Right ventricle myocardium superior (tissue), 1 donor: ENCODE measurements at places on chromosomes 7 and 10. TPM values are rescaled to one million over a fixed set of nuclear protein-coding genes. Genes with fewer than 3 reads are reported as not detected.
A peak's percentile ranks its signal among the peaks of the same experiment; 100 is the strongest.

- peak; percentile 88 for DNase-seq
These were observed 96.4 kb downstream of the CCSER2 start for GRCh38 chr10:84424731-84425167.

GRCh38 chr7:1123715-1124114, 35.8 kb downstream of the GPER1 start:
- peak; percentile 92 for DNase-seq

DNA sequence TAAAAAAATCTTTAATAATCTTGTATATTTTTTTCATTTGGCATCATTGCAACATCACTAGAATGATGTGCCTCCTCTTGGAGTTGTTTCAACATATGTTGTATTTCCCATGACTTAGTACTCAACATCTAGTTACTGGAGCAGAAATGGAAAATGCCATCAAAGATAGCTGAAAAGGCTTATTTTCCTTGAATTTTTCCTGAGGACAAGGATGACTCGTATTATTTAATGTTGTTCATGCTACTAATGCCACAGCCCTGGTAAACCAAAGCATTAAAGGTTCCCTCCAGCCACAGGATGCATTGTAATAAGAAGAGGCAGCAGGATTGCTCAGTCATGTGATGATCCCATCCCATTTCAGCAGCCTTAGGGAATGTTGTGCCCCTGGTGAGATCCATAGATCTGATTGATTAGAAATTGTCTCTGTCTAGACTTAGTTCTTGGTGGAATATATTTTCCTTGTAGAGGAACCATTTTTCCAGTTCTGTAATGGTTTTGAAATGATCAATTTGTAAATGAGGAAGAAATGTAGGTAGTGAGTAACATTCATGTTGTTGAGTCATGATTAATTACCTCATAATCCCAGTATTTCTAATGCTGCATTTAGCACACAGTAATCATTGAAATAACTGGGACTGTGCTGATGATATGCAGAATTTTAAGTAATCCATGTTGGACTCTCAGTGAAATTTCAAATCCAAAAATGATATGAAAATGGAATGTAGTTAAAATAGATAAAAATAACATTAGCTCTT, 91.3 kb upstream of the SMIM30 start:
- no peak for DNase-seq

Gene RAMP3
- 31.2 TPM for total RNA-seq

DNA sequence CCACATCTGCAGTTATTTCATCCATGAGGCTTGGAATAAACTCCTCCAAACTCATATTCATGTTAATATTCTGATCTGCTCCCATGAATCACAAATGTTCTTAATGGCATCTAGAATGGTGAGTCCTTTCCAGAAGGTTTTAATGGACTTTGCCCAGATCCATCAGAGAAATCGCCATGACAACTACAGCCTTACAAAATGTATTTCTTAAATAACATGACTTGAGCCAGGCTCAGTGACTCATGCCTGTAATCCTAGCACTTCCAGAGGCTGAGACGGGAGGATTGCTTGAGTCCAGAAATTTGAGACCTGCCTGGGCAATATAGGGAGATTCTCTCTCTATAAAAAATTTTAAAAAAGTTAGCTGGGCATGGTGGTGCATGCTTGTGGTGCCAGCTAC, 102.1 kb upstream of the TMEM168 start:
- no peak for DNase-seq
